ENCODE measurements at places on chromosomes 2 and 18. TPM values are rescaled to one million over a fixed set of nuclear protein-coding genes. Genes with fewer than 3 reads are reported as not detected.

The RUFY4 gene
- not detected for total RNA-seq

The SAG gene
- total RNA-seq, result not detected

The CASP10 gene
- total RNA-seq, result 8.3 TPM

DNA sequence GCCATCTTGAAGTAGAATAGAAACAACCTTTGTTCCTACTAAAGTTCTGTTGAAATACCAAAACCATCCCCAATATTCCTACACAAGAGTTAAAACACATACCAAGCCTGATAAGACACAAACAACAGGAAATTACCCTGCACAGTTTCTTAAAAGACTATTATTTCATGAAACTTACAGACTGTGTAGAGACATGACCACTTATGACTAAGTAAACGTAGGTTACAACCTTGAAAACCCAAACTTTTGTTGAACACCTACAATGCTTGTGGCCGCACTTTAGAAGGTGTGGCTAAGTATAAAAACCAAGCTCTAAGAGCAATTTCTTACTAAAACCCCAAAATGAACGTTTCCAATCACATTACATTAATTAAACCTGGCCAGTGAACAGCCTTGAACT lies 2.0 kb downstream of the SMAD2 start:
- H3K4me3 ChIP-seq, result peak overlapping the region; percentile 89
- H3K36me3 ChIP-seq, result no peaks in the 10 kb centered on the region
- H3K27ac ChIP-seq, result no peak overlapping the region
- peaks cover 54% of the 10 kb centered on the region for H3K4me1 ChIP-seq
- DNase-seq, result no peak
- no peaks in the 10 kb centered on the region for H3K27me3 ChIP-seq

- H3K27me3 ChIP-seq, result no peaks in the 10 kb centered on the region
- H3K4me1 ChIP-seq, result no peaks in the 10 kb centered on the region
- no peak for DNase-seq
- no peak overlapping the region for H3K4me3 ChIP-seq
These were observed 436.6 kb downstream of the LRATD1 start for GRCh38 chr2:15069149-15069548.

DNA sequence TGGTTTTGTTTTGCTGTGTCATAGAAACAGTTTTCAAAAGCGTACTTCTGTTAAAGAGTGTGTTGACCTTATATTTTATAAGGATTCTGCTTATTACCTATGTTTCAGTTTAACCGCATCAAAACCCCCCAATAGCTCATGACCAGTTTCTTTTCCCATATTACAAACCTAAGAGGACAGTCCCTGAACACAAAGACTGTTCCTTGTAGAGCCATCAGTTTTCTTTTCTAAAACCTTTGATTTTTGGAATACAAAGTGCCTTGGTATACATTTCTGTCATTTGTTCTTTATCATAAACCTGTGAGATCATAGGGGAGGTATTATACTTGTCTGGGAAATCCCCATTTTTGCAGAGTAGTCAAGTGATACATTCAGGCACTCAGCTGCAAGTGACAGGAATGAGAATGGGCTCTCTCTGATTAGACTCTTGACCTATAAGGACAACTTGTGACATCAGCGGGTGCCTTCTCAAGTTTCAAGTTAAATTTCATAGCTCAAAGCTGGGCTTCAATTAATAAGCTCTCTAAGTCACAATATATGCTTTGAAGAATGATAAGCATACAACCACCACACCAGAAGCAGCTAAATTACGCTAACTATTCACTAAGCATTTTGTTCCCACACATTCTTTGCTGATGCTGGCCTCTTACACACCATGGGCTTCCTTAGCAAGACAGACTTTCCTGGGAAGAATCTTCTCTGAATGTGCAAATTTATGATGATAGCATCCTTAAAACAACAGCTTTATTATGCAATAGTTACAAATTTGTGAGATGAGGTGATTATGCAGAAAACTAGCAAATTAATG lies 97.5 kb upstream of the CD302 start:
- no peak overlapping the region for H3K4me3 ChIP-seq
- H3K36me3 ChIP-seq, result no peaks in the 10 kb centered on the region
- DNase-seq, result no peak
- H3K4me1 ChIP-seq, result no peaks in the 10 kb centered on the region

- no peak for DNase-seq
- H3K36me3 ChIP-seq, result no peaks in the 10 kb centered on the region
- H3K4me3 ChIP-seq, result no peak overlapping the region
- H3K4me1 ChIP-seq, result no peaks in the 10 kb centered on the region
- H3K27ac ChIP-seq, result no peak overlapping the region
These were observed 64.8 kb upstream of the GALNT5 start for GRCh38 chr2:157192445-157193423.

The PDE1A gene
- total RNA-seq, result 14.5 TPM

The GPR45 gene
- not detected for total RNA-seq

DNA sequence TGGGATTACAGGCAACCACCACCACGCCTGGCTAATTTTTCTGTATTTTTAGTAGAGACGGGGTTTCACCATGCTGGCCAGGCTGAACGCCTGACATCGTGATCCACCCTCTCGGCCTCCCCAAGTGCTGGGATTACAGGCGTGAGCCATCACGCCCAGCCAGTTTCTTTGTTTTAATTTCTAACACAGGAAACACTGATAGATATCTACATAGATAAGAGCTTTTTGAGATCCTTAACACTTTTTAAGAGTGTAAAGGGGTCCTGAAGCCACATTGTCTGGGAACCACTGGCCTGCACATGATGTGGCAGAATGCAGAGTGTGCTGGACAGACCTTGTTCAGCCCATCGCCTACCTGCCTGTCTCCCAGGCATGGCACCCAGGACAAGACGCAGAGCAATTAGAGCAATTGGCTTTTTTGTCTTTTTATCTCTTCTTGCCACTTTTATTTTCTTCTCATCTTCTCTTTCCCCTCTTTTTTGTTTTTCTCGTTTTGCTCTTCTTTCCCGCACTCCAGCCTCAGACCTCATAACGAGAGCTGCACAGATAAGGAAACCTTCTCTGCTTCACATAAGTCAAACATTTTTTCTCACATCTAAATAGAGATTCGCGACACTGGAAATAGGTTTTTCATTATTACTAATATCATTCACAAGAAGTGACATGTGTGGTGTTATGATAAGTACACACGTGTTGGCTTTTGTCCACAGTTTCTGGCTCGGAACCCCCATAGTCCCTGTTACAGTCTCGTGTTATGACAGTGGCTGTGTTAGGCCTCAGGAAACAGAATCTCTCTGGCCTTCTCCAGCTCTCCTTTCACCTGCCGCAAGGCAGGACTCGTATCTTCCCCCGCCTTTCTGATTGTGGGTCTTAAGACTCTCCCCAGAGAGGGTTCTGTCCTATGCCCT lies 25.2 kb upstream of the GPR55 start:
- H3K36me3 ChIP-seq, result no peaks in the 10 kb centered on the region
- no peak for DNase-seq
- no peak overlapping the region for H3K27ac ChIP-seq
- H3K27me3 ChIP-seq, result no peaks in the 10 kb centered on the region

The CHRNG gene
- not detected for total RNA-seq

DNA sequence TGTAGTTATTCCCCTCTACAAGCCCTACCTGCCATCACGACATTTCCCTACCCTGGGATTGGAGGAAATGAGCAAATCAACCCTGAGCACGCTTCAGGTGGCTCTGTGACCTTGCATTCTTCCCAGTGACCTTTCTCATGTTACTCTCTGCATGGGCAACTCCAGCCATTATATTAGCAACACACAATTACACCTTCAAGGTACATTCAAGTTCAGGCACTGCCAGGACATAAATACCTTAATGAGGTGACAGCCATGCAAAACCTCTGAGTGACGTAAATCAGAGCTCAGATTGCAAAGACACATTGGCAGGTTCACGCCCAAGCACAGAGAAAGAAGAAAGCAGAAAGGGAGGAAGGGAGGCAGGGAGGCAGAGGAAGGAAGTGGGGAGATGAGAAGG lies 68.7 kb upstream of the ALK start:
- H3K27me3 ChIP-seq, result no peaks in the 10 kb centered on the region
- no peak overlapping the region for H3K27ac ChIP-seq
- DNase-seq, result peak; percentile 8
- H3K4me3 ChIP-seq, result no peak overlapping the region
- no peaks in the 10 kb centered on the region for H3K4me1 ChIP-seq

DNA sequence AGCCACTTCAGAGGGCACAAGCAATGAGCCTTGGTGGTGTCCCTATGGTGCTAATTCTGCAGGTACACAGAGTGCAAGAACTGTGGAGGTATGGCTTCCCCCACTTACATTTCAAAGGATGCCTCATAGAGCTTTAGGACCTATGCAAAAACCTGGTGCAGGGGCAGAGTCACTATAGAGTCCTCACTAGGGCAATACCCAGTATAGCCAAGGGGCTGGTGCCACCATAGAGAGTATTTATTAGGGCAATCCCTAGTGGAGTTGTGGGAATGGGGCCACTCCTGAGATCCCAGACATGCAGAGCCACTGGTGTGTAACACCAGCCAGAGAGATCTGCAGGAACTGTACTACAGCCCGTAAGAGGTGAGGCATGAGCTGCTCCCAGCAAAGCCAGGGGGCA lies 312.2 kb downstream of the SLC4A3 start:
- H3K4me3 ChIP-seq, result no peak overlapping the region
- no peak for DNase-seq
- H3K36me3 ChIP-seq, result no peaks in the 10 kb centered on the region
- H3K27ac ChIP-seq, result no peak overlapping the region
- no peaks in the 10 kb centered on the region for H3K27me3 ChIP-seq

DNA sequence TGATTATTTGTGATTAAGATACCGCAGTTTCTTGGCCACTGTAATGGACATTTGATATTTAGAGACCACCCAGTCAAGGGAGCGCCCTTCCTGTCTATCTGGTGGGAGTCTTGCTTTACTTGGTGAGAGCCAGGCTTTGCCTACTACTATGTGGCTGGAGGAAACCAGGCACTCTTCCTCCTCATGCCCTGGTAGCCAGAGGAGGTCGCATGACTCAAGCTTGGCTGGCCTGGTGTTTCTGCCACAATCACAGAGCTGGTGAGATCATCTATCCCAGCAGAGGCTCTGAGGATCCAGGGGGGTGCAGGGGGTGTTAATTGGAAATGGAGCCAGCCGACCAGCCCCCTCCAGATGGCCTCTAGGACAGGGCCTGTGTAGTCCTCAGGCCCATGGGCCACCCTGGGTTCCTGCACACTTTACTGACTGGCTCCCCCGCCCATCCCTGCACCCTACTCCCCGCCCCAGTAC lies 46.8 kb upstream of the BIN1 start:
- no peaks in the 10 kb centered on the region for H3K36me3 ChIP-seq
- H3K27ac ChIP-seq, result peak overlapping the region; percentile 78
- H3K27me3 ChIP-seq, result no peaks in the 10 kb centered on the region
- H3K4me3 ChIP-seq, result no peak overlapping the region
- peak; percentile 83 for DNase-seq

GRCh38 chr2:112939425-112939824 lies 28.5 kb downstream of the IL37 start:
- peak; percentile 42 for DNase-seq
- no peaks in the 10 kb centered on the region for H3K36me3 ChIP-seq
- H3K4me1 ChIP-seq, result no peaks in the 10 kb centered on the region

GRCh38 chr2:44949329-44950151 lies 8.0 kb downstream of the SIX3 start:
- no peak overlapping the region for H3K4me3 ChIP-seq
- peaks cover 10% of the 10 kb centered on the region for H3K27me3 ChIP-seq
- no peaks in the 10 kb centered on the region for H3K36me3 ChIP-seq
- H3K4me1 ChIP-seq, result peaks cover 31% of the 10 kb centered on the region
- no peak overlapping the region for H3K27ac ChIP-seq

The PIEZO2 gene
- total RNA-seq, result 5.9 TPM

- H3K4me1 ChIP-seq, result peaks cover 8% of the 10 kb centered on the region
- no peak overlapping the region for H3K27ac ChIP-seq
- H3K36me3 ChIP-seq, result no peaks in the 10 kb centered on the region
- DNase-seq, result no peak
- H3K27me3 ChIP-seq, result no peaks in the 10 kb centered on the region
These were observed 29.5 kb downstream of the METTL8 start for GRCh38 chr2:171404261-171404660.

- DNase-seq, result no peak
- H3K27me3 ChIP-seq, result no peaks in the 10 kb centered on the region
These were observed 73.6 kb downstream of the SPRED2 start for GRCh38 chr2:65358678-65359400.

The ZSWIM2 gene
- not detected for total RNA-seq

Measured in vagina (tissue), 2 donors.